ENCODE measurements at places on chromosomes 4 and X. TPM values are rescaled to one million over a fixed set of nuclear protein-coding genes. Genes with fewer than 3 reads are reported as not detected.

- no peak for DNase-seq
Measured at GRCh38 chr4:159390648-159391047, 287.8 kb downstream of the RAPGEF2 start.

The C4orf46 gene
- total RNA-seq, result 5.4 TPM

DNA sequence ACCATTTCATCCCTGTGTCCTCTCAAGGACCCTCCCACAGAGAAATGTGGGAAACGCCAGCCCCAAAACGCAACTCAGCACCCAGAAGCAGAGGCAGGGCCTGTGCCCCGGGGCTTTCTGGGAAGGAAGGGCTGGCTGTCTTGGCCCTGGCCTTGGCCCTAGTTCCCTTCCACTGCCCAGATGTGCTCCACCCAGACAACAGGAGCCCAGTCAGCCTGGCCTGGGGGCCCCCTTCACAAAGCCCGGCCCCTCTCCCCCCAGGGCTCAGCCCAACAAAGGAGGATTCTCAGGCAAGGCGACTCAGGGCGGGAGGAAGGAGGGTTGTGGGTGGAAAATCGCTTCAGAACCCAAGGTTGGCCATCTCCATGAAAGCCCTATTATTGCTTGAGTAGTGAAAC, 82.5 kb downstream of the PJA1 start:
- DNase-seq, result no peak

DNA sequence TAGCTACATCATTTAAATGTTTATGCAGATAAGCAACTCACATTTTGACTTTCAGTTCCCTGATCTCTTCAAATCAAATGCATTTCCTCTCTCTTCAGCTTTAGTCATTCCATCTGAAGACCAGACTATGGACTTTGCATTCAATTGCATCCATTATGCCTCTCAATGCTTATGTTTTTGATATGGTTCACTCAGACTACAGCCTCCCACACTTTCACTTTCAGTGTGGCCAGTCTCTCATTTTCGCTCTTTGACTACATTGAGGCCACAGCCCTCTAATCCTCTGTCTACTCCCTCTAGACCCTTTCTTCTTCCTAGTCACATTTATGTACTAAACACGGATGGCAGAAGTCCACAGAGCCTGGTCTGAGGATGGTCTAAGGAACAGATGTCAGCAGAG, 24.5 kb upstream of the VEGFC start:
- no peak for DNase-seq

The PPBP gene
- 1.3 TPM for total RNA-seq

The STIM2 gene
- 24.7 TPM for total RNA-seq

DNA sequence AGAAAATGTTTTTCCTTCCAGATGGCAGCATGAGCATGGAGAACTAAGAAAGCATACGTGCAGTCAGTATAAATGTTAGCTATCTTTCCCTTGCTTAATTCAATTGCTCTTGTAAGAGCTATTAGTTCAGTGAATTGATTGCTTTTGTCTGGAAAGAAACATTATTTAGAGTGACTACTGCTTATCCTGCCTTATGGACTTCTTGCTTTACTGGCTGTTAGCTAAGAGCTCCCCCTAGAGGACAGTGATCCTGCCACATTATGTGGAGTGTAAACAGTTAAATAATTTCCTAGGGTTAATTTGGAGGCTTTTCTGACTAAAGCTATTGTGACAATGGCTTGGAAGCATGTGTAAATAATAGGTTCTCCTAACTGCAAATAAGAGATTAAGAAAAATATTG, 1402.4 kb downstream of the FAM133A start:
- no peak for DNase-seq

The FGF13 gene
- total RNA-seq, result 7.9 TPM

DNA sequence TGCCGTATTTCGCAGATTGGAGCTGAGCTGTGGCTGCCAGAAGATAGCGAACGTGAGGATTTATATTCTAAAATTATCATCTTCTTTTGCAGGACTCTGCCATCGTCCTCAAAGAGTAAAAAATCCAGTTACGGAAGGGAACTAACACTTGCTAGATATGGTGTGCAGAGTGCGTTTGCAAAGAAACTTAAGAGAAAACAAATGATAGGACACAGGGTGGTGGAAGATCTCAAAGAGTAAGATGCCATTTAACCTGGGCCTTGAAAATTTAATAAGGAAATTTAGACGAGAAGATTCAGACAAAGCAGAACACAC, 566 bp downstream of the LARP7 start:
- no peak for DNase-seq

DNA sequence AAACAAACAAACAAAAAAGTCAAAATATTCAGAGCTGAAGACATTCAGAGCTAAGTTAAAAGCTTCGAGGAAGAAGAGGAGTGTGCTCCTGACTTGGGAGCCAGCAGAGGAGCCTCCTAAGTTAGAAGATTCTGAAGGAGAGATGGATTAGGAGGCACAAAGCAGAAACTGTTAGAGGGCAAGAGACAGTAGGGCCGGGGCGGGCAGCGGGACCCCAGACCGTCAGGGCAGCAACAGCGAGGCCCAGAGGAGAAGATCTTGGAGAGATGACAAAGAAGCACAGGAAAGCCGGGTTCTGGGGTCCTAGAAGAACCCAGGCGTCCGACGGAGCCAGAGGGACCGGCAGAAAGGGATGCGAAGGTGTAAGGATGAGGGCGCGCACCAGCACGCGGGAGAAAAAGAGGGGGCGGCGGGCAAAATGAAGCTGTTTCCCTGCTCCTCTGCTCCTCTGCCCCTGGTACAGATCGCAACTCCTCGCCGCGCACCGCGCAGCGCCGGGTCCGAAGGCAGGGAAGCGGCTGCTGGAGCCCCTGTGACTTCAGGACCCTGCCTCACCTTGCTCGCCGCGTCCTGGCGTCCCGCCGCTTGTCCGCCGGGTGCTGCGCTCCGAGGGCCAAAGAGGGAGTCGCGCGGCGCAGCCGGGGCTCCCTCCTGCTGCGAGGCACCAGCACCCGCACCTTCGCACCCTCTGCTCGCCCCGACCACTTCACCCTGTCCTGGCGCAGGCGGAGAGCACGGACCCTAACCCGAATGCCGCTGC, 477 bp downstream of the KLHL13 start:
- no peak for DNase-seq

- DNase-seq, result no peak
Measured at GRCh38 chr4:177315767-177316464, 6.2 kb downstream of the NEIL3 start.

DNA sequence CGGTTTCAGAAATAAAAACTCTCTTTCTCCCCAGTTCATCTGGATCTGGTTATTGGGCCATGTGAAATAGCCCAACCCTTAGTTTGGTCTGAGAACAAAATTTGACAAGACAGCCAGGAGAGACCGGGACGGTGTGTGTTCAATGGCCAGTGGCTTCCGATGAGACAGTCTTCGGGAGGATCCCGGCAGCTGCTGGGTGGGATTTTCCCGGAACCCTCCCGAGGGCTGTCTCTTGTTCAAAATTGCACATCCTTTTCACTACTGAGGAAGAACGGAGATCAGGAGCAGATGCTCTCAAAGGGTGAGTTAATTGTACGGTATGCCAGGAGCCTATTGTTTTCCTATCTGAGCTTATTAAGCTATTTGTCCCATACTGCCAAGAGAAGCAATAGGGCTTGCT, 166.5 kb downstream of the PRR32 start:
- no peak for DNase-seq

GRCh38 chr4:4480205-4480604, 61.6 kb downstream of the STX18 start:
- DNase-seq, result no peak

GRCh38 chr4:185304944-185305690, 90.6 kb downstream of the LRP2BP start:
- no peak for DNase-seq

- no peak for DNase-seq
Measured at GRCh38 chr4:24650849-24651640, 66.7 kb upstream of the DHX15 start.

The FAM13A gene
- total RNA-seq, result 118 TPM

The KIT gene
- total RNA-seq, result 23.2 TPM

GRCh38 chr4:72468904-72469502, 100.0 kb downstream of the ADAMTS3 start:
- no peak for DNase-seq

DNA sequence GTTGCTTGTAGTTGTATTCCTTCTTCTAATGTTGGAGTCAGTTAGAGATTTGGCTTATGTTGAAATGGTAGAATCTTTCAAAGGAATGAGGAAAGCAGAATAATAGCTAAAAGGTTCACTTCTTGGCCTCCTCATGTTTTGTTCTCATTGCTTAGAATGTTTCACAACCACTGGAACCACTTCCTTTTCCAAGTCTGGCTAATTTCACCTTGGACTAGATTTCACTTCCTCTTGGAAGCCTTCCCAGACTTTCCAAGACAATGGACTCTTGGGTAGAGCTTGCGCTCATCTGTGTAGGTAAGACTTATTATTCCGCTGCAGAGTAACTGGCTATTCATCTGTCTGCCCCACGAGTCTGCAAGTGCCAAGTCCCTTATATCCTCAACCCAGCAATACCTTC, 8.3 kb downstream of the SPATA18 start:
- no peak for DNase-seq

DNA sequence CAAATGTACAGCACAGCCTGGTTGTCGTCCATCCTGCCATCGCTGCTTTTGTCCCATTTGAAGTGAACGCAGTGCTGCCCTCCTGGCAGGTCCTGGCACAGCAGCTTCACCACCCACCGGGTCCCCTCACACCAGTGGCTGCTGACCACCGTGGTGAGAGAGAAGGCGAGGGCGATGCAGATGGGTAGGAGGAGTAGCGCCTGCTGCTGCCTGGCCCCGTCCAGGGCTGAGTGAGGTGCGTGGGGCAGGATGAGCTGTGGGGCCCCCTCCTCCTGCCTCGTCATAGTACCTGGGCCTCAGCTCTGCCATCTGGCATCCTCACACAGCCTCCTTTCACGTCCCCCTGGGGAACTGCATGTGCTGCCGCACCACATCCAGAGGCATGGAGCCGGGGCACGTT, 1.8 kb downstream of the DCAF8L2 start:
- no peak for DNase-seq

DNA sequence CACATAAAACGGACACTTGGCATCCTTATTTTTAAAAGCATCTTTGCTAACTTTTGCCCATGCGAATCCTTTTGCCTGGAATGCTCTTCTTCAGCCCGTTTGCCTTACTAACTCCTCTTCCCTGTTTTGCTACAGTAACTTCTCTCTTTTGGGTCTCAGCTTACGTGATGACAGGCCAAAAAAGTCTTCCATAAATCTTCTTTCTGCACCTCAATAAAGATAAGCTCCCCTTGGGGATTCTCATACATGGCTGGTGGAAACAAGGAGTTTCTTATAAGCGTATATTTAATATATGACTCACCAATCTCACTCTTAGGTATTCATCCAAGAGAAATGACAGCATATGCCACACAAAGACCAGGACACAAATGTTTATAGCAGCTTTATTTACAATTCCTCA, 192.7 kb downstream of the RCHY1 start:
- no peak for DNase-seq

DNA sequence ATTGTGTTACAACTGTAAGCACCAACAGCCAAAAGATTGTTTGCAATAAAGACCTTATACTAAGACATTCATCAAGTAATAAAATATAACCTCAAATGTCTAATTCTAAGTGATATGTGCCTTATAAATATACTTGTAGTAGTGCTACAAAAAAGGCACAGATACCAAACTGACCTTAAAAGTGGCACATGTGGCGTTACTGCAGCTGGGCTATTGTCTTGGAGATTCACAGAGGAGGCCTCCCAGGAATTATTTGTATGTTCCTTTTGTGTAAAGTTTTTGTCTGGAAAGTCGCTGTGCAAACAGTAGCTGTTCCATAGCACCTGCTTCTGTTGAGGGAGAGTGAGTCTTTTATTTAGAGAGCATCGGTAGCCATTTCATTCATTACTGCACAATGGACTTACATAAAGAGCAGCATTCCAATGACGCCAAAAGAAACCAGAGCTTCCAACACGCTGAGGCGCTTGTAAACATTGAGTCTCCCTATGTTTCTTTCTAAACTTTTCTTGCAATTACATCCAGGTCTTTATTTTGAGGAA, 143.7 kb downstream of the RPA4 start:
- no peak for DNase-seq

DNA sequence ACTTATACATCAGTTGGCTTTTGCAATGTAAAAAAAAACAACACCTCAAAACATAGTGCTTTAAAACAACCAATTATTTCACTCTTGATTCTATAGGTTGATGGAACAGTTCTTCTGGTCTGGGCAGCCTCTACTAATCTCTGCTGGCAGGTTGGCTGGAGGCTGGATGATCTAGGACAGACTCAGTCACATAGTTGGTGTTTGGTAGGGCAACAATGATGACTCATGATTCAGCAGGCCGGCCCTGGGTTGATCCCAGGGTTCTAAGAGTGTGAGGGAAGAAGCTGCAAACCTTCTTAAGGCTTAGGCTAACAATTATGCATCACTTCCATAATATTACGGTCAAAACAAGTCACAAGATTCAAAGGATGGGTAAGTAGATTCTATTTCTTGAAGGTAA, 558.2 kb downstream of the ZNF674 start:
- no peak for DNase-seq

DNA sequence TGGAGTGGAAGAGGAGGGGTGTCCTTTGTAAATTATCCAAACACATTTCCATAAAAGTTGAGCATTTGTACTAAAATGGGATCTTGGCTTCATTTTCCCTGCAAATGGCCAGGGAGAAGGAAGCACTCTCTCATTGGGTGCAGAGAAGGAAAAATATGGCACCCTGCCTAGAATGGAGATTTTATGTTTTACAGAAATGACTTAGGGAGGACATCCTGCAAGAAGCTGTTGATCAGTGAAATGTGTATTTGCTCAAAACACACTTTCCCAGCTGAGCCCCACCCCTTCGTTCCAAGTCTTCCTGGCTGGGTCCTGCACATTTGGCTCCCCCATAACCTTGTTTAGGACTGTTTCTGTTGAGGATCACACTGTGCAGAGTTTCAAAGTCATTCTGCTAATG, 213.5 kb upstream of the TAPT1 start:
- DNase-seq, result no peak

DNA sequence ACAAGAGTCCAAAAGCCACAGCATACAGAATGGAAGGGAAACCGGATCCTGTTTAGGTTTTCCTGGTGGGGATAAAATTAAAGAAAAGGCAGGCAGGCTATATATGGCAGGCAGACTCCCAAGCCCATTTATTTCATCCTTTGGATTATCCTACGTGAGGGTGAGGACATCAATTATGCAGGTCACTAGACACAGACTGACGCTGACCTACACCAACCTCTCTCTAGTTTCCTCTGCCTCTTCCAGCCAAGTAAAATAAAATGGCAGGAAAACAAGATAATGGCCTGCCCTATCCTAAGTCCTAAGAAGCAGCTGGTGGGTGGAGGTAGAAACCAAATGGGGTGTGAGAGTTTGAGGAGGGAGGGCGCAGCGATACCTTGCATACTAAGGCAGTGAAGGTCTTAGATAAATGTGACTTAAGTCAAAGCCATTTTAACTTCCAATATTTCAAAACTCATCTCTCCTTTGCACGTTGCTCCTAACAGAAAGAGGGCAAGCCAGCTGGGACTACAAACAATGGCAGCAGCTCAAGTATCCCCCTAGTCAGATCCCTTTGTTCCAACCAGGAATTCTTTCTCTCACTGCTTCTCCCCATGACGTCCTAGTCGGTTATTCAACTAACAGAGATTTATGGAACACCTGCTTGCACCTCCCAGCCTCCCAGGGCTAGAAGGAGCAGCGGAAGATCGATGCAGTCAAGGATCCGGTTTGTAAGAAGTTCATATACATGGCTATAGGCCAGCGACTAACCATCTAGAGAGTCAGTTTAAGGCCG, 72.8 kb downstream of the IRF2 start:
- DNase-seq, result no peak
